ENCODE measurements at places on chromosomes 2 and 18.

DNA sequence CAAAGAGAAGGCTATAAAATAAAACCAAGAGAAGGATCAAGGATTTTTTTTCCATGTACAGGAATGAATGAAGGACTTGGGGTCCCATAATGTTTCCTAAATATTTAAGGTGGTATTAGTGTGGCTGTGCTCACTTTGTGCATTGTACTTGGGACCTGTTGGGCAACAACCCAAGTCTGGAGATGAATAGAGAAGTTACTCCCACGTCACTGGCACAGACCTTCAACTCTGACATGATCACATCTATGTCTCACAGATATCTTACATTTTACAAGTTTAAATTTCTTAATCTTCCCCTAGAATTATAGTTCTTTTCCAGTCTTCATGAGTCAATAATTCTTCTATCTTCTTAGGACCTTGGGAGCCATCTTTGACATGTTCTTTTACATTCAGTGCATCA, 133.4 kb downstream of the PLCL1 start:
- no peak for DNase-seq

- DNase-seq: no peak
Measured at GRCh38 chr2:132583666-132584360, 86.2 kb downstream of the LYPD1 start.

GRCh38 chr2:156955701-156956100, 301.8 kb upstream of the GALNT5 start:
- no peak for DNase-seq

DNA sequence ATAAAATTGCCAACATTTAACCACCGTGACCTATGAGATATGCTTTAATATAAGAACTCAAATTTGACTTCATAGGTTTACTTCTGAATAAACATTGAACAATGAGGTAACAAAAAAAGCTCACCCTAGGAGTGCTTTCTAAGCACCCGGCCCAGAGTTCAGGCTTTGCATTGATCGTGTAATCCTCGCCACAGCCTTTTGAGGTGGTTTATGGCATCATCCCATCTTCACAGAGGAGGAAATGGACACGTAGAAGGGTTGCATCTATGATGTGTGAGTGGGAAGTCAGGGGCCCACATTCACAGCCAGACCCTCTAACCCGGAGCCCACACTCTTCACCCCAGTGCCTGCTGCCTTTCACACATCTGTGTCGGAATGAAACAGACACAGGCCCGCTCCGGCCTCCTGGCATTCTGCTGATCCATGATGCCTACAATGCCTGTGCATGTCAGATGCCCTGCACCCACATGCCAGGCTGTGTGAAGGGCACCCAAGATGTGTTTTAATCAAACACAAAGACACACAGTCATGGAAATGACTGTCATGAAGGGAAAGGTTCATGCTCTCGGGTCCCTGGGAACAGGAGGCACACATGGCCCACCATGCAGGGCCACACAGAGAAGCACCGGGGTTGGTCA, 48.6 kb upstream of the RPL31 start:
- no peak for DNase-seq

- DNase-seq: peak; percentile 94
Measured at GRCh38 chr2:39436592-39437521, at the start of gene MAP4K3. Gene MAP4K3 (minus strand): TSS chr2:39437285. CDS start chr2:39436987, 298 bp downstream.

- no peak for DNase-seq
Measured at GRCh38 chr2:222613715-222614331, 42.1 kb downstream of the FARSB start.

GRCh38 chr2:158486150-158486969, 29.6 kb downstream of the PKP4 start:
- DNase-seq: no peak

DNA sequence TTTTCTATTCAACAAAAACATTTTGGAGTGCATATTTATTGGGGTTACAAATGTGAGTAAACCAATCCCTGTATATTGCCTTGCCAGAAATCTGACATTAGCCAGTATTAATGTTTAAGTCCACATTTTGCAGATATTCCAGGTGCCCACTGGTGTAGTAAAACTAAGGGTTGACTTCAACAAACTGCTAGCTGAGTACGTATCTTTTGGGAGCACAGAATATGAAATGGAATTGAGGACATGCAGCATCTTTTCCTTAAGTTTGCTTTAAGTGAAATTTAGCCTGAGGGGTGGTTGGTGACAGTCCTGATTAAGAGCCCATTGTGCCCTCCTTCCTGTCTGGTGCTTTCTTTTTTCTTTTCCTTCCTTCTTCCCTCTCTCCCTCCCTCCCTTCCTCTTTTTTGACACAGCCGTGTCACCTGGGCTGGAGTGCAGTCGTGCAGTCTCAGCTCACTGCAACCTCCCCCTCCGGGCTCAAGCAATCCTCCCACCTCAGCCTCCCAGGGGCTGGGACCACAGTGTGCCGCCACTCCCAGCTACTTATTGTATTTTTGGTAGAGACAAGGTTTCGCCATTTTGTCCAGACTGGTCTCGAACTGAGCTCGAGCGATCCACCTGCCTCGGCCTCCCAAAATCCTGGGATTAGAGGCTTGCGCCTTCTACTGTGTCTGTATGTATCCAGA, 1.6 kb downstream of the NUP35 start:
- DNase-seq: no peak

DNA sequence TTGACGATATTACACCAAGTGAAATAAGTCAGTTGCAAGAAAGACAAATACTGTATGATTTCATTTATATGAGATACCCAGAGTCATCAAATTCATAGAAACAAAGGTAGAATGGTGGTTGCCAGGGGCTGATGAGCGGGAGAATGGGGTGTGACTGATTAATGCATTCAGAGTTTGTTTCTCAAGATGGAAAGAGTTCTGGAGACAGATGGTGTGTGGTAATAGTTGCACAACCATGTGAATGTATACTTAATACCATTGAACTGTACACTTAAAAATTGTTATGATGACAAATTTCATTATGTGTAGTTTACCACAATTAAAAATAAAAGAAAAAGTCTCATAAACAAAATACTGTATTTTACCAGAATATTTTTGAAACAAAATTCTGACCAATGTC, 117.3 kb downstream of the PIGN start:
- no peak for DNase-seq

DNA sequence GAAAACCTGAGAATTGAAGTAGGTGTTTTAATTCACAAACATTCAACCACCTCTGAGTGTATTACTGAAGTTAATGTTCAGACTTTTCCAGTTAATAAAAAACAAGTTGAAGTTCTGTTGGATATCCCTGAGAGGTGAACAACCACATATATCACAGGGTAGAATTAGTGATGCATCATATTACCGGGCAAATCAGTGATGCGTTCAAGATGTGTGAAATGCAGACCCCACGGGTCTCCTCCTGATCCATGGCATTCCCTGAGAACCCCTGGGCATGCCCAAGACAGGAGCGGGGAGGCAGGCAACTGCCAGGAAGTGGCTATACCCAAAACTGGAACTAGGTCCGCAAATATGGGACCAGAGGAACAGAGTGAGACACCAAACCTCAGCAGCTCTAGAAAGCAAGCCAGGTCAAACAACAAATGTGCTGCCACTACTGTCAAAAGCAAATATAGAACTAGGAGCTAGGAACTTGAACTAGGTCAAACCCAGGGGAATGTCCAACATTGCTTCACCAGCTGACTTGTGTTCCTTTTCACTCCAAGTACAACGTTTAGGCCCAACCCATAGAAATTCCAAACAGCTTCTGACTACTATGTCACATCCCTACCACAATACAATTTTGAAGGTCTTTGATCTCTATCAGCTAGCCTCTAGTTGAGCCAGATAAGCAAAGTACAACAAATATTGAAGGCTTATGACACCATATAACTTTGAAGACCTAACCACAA, 20.2 kb downstream of the PSTPIP2 start:
- DNase-seq: no peak

DNA sequence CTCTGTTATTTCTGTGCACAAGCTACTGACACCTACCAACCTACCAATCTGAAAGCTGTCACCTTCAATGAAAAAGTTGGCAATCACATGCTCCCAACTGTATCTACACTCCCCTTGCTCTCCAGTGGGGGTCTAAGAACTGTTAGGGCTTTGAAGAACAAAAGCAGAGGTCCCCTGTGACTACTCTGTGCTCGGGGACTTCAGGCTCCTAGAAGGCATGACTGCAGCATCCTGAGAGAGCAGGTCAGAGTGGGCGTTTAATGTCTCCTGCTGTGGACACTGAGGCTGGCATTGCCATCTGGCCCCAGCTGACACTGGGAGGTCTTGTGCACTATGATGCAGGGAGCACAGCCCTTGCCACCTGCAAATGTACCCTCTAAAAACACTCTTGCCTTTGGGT, 93.3 kb downstream of the ACTR2 start:
- no peak for DNase-seq

GRCh38 chr2:25078170-25079049, 36.5 kb downstream of the EFR3B start:
- no peak for DNase-seq

GRCh38 chr2:181764095-181764963, 84.0 kb upstream of the NEUROD1 start:
- DNase-seq: no peak

- no peak for DNase-seq
Measured at GRCh38 chr2:237304763-237305514, 109.0 kb downstream of the COL6A3 start.

GRCh38 chr2:11680901-11681721, 11.1 kb upstream of the NTSR2 start:
- DNase-seq: no peak

DNA sequence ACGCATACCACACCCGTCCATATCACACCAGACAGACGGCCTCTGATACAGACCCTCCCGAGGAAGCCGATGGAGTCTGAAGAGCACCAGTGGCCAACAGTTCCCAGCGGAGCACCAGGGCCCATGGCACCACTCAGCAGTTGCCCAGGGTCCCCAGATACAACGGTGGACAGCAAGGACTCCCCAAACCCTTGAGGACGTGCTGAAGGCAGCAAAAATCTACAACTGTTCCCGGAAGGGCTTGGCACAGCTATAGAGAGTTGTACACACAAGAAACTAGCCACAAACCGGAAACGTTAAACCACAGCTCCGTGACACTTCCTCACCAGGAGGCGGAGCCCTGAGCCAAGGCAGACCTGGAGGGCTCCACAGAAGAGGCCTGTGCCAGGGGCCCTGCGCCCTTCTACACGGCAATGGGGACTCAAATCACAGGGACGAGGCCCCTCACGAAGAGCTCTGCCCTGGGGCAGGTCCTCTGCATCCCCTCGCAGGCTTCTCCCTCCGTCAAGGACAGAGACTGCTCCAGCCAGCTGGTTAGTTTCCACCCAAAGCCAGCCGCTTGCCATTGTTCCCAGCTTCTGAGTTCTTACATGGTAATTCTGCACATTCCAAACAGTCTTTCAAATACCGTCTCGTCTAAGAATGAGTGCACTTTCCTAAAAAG, 133.4 kb downstream of the HDAC4 start:
- DNase-seq: peak; percentile 84

- no peak for DNase-seq
Measured at GRCh38 chr2:18910843-18911242, 321.5 kb upstream of the NT5C1B start.

- DNase-seq: no peak
Measured at GRCh38 chr2:20673686-20674308, 6.9 kb downstream of the GDF7 start.

DNA sequence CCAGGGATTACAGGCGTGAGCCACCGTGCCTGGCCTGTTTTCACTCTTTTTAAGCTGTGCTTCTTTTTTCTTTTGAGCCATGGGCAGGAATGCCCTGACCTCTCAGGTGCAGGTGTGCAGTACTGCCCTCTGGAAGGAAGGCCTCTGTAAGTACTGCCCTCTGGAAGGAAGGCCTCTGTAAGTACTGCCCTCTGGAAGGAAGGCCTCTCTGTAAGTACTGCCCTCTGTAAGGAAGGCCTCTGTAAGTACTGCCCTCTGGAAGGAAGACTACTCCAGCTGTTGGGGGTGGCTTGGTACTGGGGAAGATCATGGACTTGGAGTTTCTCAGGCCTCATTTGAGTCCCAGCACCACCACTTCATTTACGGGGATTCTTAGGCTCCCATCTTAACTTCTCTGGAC, 248.5 kb upstream of the ID2 start:
- DNase-seq: no peak

- no peak for DNase-seq
Measured at GRCh38 chr2:128154225-128154624, 63.2 kb downstream of the UGGT1 start.

- no peak for DNase-seq
Measured at GRCh38 chr2:145753041-145753608, 1233.2 kb upstream of the ZEB2 start.

GRCh38 chr2:149931486-149931885, 343.9 kb upstream of the MMADHC start:
- no peak for DNase-seq

DNA sequence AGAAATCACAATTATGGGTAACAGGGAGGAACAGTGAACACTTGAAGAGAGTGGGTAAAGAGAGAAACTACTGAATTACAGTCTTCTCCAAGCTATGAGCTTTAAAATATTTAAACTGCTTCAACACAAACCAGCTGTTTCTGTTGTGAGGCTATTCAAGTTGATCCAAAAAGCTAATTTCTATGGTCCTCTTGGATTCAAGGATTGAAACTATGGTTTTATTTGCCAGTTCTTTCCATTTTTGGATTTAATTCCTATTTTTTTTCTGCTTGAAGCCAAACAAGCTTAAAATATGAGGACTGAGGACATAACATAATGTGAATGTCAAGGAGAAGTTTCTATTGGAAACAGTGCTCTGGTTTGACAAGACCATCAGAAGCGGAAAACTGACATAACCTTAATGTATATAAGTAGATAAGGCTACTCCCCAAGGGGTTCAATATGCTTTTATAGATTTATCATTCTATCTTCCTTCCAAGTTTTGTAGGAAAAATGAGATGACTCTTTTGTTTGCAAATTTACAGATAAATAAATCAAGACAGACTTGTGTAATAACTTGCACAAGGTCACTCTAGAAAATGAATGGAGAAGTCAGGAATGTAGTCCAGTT, 60.7 kb upstream of the AQP4 start:
- DNase-seq: no peak

DNA sequence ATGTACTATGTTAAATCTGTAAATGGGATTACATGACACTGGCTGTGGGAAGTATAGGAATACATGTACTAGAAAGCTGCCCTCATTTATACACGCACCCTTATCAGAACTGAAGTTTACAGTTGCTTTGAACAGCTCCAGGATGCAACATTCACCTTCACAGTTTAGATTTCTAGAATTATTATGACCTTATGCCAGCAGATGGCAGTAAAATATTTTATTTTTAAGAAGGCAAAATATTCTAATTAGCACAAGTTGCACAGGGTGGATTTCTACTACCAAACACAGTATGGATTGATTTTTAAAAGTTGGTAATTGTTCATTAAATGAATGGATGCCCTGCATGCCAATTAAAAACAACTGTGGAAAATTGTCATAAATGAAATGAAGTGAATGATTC, 670.4 kb downstream of the KCNJ3 start:
- DNase-seq: peak; percentile 5

All from hematopoietic multipotent progenitor cell (in vitro differentiated cells).